ENCODE measurements at places on chromosomes 7 and 10.

- peak; percentile 44 for DNase-seq
Measured at GRCh38 chr7:108486291-108486966, 30.2 kb upstream of the NRCAM start.

DNA sequence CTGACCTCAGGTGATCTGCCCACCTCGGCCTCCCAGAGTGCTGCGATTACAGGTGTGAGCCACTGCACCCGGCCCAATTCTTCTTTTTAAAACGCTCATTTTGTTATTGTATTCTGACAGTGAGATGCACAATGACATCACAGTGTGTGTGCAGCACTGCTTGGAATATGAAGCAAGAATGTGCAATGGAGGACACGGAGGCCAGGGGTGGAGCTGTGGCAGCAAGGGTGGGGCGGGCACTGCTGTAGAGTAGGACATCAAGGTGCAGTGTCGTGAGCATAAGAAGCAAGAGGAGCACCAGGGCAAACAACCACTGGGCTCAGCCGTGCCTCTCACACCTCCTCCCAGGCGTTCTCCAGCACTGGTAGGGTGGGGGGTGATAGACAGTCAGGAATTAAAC is 26.8 kb upstream of the GRID1 start:
- no peak for DNase-seq

- no peak for DNase-seq
Measured at GRCh38 chr7:318476-318875, 28.5 kb downstream of the FOXL3 start.

GRCh38 chr10:74718208-74718607 is 108.2 kb upstream of the KAT6B start:
- DNase-seq = no peak

- no peak for DNase-seq
Measured at GRCh38 chr10:97204826-97205679, 19.3 kb upstream of the SLIT1 start.

DNA sequence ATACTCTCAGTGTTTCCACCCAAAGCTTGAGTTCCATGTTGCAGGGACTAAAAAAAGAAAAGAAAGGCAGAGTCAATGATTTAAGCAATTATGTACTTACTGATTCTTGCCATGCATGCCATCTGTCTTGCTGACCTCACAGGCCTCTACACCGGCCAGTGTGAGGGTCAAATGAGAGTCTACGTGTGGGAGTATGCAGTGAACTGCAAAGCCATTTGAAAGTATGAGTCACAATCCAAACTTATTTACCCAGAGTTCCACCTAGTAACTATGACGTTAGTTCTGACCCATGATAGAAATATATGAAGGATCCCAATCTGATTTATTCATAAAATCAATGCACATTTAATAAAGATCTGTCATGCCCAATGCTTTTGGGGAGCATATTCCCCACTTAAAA is 26.5 kb downstream of the PDE1C start:
- no peak for DNase-seq

DNA sequence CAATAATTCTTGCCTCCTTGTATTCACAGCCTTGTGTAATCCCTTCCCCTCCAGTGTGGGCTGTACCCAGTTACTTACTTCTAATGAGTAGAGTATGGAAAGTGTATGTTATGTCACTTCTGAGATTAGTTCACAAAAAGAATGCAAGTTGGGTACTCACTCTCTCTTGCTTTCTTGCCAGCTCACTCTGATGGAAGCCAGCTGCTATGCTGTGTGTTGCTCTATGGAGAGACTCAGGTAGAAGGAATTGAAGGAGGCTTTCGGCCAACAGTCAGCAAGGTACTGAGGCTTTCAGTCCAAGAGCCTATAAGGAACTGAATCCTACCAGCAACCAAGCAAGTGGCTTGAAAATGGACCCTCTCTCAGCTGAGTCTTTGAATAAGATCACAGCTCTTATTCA is 9.7 kb upstream of the BICC1 start:
- peak; percentile 64 for DNase-seq

DNA sequence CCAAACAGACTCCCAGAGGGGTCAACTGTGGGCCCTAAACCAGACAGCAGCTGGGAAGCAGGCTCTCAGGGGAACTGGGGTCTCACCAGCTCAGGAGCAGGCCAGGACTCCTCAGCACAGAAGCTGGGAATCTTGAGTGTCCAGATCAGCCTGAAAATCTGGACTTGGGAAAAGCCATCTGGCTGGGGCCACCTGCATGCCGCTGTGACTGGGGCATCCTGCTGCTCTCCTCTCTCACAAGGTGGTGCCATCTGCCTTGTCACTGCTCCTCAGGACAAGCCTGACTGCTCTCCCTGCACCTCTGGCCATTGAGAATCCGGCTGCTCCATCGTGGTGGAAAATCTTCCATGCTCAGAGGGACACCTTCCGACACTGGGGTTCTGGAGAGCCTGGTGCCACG is 141.4 kb downstream of the PLPP4 start:
- DNase-seq = no peak

GRCh38 chr10:120628197-120628596 is 171.2 kb downstream of the PLPP4 start:
- no peak for DNase-seq

DNA sequence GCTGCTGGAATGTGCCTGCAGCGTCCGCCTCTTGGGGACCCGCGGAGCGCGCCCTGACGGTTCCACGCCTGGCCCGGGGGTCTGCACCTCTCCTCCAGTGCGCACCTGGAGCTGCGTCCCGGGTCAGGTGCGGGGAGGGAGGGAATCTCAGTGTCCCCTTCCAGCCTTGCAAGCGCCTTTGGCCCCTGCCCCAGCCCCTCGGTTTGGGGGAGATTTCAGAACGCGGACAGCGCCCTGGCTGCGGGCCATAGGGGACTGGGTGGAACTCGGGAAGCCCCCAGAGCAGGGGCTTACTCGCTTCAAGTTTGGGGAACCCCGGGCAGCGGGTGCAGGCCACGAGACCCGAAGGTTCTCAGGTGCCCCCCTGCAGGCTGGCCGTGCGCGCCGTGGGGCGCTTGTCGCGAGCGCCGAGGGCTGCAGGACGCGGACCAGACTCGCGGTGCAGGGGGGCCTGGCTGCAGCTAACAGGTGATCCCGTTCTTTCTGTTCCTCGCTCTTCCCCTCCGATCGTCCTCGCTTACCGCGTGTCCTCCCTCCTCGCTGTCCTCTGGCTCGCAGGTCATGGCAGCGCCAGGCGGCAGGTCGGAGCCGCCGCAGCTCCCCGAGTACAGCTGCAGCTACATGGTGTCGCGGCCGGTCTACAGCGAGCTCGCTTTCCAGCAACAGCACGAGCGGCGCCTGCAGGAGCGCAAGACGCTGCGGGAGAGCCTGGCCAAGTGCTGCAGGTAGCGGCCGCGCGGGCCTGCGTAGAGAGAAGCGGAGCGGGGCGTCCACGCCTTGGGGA is 645 bp downstream of the SLC26A4 start:
- DNase-seq = peak; percentile 23

DNA sequence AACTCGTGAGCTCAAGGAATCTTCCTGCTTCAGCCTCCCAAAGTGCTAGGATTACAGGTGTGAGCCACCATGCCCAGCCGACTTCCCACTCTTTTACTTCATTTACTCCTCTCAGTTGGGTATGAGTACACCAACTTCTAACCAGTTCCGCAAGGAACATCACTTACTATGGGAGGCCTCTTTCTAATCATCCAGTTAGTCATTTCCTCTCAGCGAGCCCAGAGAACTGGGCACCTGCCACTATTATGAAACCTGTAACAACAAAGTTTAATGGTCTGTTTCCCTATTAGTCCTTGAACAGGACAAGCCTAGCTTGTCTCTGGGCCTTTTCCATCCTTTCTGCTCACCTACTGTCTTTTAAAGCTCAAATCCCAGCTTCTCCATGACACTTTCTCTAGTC is 88.8 kb downstream of the DNMBP start:
- no peak for DNase-seq

- peak; percentile 53 for DNase-seq
Measured at GRCh38 chr7:94449151-94449725, 54.5 kb downstream of the COL1A2 start.

DNA sequence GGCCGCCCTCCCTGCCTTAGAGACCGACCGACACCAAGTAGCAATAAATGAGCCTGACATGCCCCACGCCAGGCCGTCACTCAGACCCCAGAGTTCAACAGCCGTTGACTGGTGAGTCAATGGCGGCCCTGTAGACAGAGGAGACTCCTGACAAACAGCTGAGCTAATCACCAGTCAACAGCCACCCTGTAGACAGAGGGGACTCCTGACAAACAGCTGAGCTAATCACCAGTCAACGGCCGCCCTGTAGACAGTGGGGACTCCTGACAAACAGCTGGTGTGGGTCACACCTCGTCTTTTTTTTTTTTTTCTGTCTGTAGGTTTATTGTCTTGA is 16.9 kb upstream of the KNDC1 start:
- no peak for DNase-seq

- DNase-seq = no peak
Measured at GRCh38 chr10:130453036-130453720, 317.0 kb downstream of the GLRX3 start.

DNA sequence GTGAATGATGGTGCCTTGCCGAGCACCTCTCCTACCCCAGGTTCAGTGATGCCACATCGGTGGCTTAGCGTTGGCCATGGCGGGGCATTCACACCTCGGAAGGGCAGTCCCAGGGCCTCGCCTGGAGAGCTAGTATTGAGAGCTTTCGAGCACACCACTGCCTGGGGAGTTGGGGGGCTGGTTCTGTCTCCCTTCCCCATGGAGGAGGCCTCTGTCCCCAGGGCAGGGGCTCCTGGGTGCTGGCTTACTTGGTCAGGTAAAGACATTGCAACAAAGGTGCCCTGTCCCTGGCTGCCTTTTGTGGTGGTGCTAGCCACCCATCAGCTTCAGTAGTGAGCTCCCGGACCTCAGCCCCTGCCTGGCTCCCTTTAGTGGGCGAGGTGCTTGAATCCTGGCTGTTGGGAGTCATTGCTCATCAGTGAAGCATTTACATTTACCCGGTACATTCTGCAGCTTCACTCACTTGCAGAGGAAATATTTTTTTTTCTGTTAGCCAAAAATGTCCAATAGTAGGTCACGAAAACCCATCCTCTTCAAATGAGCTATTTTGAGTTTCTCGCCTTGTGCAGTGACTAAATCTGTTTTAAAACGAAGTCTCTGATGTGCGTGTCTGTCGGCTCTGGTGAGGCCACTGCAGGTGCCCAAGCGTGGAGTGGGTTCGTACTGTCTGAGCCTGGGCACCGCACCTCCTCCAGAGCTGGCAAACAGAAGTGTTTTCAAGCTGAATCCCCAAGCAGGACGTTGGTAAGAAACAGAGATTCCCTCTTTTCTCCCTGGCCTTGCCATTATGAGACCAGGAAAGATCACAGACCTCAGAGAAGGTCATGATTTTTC is 95.5 kb downstream of the INPP5A start:
- DNase-seq = peak; percentile 62

GRCh38 chr7:2440608-2441245 is 35.5 kb downstream of the GRIFIN start:
- no peak for DNase-seq

DNA sequence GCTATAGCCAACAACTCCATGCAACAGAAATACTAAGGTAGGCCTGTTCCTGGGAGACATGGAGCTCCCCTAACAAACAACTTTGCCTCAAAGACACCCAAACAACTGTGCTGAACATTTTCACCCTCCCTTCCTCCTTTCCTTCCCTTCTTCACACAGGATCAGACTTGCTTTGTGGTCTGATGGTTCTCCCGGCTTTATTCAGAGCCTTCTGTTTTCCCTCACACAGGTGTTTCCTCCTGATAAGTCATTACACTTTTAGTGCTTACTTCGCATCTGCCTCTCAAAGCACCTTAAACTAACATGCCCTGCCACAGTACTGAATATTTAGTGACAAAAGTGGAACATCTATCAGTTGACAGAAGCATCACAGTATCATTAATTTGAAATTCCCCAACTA is 56.3 kb upstream of the YAE1 start:
- no peak for DNase-seq

- DNase-seq = peak; percentile 34
Measured at GRCh38 chr10:18216482-18216881, 76.3 kb downstream of the CACNB2 start.

GRCh38 chr7:28157076-28157745 is 23.4 kb downstream of the JAZF1 start:
- no peak for DNase-seq

DNA sequence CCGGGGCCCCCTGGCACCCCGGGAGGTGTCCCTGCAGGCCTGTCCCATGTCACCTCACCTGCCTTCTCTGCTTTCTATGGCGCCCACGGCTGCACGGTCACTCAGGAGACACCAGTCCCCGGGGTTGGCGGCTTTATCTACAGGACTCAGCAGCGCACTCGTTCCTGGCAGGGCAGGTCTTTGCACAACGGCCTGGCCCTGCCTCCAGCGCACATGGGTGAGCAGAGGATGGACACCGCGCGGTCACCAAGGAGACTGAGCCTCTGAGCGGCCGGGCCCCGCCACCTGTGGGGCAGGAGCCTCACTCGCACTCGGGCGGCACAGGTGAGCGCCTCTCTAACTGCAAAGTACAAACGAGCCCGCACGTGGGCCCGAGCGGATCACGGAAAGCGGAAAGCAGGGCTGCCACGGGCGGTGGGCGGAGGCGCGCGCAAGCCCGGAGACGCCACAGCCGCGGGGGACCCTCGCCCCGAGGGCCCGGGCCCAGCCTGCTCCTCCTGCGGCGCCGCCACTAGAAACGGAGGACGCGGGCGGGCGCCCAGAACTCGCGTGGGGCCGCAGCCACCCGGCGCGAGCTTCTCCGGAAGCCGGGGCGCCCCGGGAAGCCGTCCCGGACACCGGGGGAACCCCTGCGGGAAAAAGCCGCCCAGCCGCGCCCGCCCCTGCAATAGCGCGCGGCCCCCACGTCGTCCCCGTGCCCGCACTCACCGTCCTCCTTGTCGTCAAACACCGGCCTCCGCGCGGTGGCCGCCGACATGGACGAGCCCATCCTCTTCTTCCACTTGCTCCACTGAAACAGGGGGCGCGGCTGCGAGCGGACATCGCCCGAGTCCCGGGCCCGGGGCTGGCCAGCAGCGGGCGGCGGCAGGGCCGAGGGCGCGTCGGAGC is 642 bp downstream of the STK32C start:
- no peak for DNase-seq

GRCh38 chr10:31920538-31920937 is 8.1 kb downstream of the ARHGAP12 start:
- DNase-seq = no peak

DNA sequence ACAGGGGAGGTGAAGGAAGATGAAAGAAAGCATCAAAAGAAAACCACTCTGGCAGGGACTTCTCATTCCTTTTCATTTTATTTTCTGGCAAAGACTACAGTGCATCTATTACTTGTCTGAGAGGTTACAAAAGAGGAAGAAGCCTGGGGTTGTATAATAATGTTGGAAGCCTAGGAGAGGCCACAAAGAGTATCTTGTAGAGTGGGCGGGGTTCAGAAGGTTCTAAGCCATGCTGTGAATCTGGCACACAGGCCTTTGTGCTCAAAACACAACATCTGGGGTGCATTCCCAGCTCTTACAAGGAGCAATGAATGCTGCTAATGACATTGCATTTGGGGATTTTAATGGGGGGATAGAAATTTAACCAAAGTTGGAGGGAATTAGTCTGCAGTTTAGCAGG is 49.4 kb downstream of the MRPL32 start:
- peak; percentile 30 for DNase-seq

GRCh38 chr7:37186753-37187152 is 261.9 kb downstream of the ELMO1 start:
- no peak for DNase-seq

GRCh38 chr7:150745876-150746275 is 8.7 kb downstream of the GIMAP5 start:
- DNase-seq = no peak
